T1000 (cell line): ENCODE measurements at places on chromosomes 7 and 10.

- no peak for DNase-seq
These were observed 3.8 kb upstream of the TRIL start for GRCh38 chr7:28961972-28962371.

- DNase-seq, result no peak
These were observed 451.2 kb downstream of the PLXNA4 start for GRCh38 chr7:132125096-132125495.

DNA sequence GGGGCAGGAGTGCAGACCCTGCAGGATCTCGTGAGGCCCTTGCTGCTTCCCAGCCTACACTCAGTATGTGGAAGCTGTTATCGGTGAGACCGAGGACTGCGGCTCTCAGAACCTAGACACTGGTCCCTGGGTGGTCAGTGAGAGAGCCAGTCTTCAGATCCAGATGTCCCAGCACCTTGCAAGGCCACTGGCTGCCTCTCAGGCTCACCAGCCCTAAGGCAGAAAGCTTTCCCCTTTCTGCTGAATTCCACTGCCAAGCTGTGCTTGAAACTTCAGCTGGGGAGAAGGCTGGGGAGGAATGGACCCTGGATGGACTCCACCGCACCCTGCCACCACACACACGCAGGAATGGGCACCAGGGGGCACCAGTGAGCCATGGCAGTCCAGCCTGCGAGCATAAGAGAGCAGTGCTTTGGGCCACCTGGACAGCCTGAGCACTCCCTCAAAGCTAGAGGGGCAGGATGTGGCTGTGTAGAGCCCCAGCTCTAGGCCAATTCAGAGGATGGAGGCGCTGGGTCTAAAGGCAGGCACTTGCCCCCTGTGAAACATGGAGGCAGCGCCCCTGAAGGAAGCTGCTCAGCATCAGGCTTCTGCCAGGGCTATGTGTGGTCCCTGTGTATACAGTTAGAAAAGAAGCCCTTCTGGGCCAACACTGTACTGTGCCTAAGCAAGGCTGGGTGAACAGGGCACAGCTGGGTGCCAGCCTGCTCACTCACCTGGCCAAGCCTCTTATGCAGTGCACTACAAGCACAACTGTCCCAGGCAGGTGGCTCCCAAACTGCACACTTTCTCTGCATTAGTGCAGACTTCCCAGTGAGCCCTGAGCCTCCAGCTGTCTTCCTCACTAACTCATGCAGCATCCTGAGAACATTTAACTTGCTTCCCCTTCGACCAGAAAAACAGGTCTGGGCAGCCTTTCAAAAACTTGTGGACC is 21.6 kb downstream of the TMEM72 start:
- peak; percentile 25 for DNase-seq

DNA sequence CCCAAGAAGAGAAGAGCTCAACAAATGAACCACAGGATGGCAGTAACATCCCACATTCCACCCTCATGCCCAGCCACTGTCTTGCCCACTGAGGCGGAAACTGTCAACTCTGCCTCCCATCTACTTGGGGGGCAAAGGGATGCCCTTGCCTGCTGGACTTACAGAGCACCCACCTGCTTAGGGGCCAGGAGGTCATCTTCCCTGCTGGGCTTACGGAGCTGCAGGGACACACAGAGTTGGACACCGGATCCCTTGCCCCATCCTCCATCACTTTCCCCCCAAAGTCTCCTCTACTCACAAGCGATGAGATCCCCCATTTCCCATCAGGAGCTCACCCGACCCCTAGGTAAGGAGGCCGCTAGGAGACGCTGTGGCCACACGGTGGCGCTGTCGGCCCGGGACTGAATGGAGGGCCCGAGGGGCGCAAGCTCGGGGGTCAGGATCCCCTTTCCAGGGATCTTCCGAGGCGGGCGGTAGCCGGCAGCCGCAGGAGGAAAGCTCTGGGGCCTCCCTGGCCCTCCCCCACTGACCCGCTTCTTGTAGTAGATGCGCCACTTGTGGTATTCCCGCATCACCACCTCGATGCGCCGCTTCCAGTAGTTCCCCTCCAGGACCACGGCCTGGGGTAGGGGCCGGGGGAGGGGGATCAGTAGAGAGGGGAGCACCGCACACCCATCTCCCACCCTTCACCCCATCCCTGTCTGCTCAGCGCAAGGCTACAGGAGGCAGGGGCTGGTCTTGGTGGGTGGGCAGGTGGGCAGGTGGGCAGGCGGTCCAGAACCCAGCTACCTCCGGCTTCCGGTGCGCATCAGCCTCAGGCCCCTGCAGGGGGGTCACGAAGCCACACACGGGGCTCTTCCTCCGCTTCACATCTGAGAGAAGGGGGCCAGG is 17.3 kb downstream of the MLXIPL start:
- peak; percentile 25 for DNase-seq

DNA sequence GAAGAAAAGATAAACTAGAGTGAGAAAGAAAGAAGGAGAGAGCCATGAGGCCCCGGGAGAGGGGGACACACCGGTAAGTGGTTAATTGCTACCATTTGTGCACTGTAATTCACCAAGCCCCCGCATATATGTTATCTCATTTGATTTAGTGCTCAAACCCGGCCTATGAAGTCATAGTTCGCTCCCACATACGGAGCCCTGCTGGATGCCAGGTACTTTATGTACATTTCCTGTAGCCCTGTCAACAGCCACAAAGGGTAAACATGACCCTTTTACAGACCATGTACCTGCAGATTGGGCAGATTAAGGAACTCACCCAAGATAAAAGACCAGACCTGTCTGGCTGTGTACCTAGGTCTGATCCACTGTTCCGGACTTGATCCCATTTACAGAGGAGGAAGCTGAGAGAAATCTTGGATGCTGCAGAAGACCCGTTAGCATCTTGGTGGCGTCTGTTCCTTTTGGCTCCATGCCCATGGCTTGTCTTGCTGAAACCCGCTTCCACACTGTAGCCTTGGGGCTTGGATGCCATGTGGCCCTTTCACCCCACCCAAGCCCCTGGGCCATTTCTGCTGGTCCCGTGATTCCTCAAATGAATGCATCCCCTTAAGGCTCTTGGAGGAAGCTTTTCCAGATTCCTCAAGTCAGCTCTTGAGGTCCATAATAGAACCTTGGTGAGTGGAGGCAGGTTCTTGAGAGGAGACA is 32.3 kb downstream of the FAM241B start:
- no peak for DNase-seq

DNA sequence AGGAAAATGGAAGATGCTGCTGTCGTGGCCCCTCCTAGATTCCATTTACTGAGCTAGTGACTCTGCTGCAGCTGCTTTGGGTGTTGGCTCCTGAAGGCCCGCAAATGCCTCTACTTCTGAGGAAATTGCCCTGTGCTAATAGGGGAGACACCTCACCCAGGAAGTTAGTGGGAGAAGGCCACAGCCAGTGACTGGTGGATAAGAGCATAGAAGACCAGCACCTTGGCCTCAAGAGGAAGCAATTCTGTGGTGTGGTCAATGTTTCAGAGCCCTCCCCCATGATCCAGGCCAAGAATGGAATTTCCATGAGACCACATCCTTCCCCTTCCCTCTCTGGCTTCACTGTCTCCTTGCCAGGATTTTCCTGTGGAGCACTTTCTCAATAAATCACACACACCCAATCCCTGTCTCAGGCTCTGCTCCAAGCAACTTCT is 25.0 kb upstream of the FZD1 start:
- DNase-seq, result no peak

GRCh38 chr10:78436222-78436573 is 402.5 kb downstream of the RPS24 start:
- no peak for DNase-seq

- no peak for DNase-seq
These were observed 95.3 kb downstream of the RNF32 start for GRCh38 chr7:156735851-156736250.

GRCh38 chr7:102045681-102046372 is 228.4 kb downstream of the CUX1 start:
- DNase-seq, result no peak

- no peak for DNase-seq
These were observed 4.6 kb downstream of the ATP5F1C start for GRCh38 chr10:7792541-7792940.

GRCh38 chr7:117775801-117776200 is 97.4 kb downstream of the CTTNBP2 start:
- DNase-seq, result no peak

GRCh38 chr10:126243306-126243705 is 145.0 kb downstream of the ADAM12 start:
- no peak for DNase-seq

GRCh38 chr10:8248868-8249267 is 194.4 kb downstream of the GATA3 start:
- DNase-seq, result no peak

DNA sequence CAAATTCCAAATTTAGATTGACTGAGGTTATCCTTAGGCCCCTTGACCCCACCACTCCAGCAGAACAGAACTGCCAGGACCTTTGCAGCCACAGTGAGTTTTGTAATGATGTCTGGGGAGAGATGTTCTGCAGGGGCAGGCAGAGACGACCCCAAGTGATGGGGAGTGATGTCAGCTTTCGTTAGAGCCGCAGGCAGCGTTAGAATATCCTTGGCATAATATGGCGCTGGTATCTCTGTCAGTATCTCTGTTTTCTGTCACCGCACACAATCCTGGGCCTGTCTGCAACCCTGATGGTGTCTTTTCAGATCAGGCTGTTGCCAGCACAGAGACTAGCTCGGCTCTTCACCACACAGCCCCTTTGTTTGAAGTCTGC is 1083.6 kb downstream of the KCNMA1 start:
- no peak for DNase-seq

DNA sequence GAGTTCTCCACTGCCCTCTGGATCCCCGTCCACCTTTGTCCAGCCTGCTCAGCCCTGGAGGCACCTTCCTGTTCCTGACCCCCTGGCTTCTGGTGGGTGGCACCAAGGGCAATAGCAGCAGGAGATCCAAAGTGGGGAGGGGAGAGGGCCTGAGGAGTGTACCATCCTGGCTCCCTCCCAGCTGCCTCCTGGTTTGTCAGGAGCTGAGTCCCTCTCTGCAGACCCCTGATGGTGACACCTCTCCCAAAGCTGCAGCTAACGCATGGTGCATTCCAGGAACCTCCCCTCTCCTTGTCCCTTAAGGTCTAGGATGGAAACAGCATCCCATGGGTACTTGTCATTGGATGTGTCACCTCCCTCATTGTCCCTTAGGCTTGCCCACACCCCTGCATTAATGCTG is 39.6 kb downstream of the VSTM4 start:
- DNase-seq, result no peak
